ENCODE measurements at places on chromosomes 1 and 21.

GRCh38 chr1:241808265-241808664 is 39.7 kb upstream of the EXO1 start:
- peak; percentile 41 for DNase-seq

DNA sequence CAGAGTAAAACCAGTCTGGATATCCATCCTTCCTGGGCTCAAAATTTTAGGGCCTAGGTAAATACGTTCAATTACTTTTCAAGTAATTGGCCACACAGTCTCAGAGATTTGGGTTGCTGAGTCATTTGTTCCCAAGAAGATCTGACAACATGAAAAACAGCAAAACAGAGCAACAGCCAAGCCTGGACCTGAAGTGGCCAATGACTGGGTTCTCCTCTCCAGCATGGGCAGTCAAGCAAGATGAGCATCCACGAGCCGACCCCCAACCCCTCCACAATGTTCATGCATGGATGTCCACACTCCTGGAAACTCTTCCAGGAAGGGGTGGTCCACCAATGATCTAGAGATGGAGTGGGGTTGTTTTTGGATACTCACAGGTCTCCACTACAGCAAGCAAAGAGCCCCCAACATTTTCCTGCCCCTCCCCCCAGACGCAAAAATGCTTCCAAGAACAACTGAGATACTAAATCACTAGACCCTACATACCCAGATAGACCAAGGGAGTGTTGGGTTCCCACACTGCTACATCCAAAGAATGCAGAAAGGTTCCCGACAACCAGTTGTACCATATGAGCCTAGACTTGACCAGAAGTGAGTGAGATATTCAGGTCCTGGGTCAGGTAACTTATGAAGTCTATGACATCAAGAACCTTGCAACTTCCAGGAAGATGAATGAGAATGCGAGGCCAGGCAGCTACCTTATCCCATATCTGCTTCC is 73.0 kb downstream of the CD46 start:
- no peak for DNase-seq

- no peak for DNase-seq
These were observed 29.4 kb downstream of the MRPL37 start for GRCh38 chr1:54229281-54229891.

- no peak for DNase-seq
These were observed 5.8 kb downstream of the ANXA9 start for GRCh38 chr1:150987924-150988323.

DNA sequence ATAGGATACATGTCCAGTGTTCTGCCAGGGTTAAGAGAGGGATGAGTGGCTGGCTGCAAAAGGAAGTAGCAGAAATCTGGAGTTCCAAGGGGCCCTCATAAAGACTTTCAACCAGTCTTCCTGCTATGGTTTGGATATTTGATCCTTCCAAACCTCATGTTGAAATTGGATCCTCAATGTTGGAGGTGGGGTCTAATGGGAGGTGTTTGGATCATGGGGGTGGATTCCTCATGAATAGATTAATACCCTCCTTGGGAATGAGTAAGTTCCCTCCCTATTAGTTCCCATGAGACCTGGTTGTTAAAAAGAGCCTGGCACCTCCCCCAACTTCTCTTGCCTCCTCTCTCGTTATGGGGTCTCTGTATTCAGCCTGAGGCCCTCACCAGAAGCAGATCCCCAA is 10.1 kb upstream of the GNG12 start:
- DNase-seq, result no peak

All from NCI-H2107 (cell line).